GM10248 (cell line): ENCODE measurements at places on chromosomes 11 and 22.

GRCh38 chr22:19965771-19966709 lies 24.4 kb upstream of the TXNRD2 start:
- no peak for DNase-seq

DNA sequence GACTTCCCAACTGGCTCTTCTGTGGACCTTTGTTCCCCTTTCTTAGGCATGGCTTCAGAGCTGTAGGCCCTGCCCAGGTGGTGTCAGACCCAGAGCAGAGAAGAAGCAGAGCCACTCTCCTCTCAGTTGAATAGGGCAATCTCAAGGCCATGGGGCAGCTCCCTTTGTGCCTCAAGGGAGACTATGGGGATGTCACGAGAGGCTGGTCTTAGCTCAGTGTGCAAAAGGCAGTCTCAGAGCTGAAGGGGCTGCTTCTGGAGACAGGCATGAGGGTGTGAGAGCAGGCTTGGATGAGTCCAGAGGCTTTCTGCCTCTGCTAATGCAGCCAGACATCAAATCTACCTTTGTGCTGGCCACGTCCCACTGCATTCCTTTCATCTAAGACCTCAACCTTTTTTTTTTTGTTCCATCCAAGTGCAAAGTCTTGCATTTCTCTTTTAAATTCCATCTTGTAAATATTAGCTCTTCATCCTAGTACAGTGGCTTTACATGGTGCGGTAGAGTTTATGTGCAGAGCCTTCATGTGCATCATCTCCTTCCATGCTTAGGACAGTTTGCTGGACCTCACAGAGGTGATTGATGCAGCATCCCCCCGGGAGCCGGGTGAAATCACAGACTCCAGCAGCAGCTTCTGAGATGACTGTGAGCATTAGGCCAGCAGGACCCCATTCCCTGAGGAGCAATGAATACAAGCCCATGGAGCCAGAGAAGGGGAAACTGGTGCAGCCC lies 34.2 kb upstream of the FCHSD2 start:
- no peak for DNase-seq

GRCh38 chr11:133905677-133906156 lies 51.1 kb downstream of the IGSF9B start:
- no peak for DNase-seq

GRCh38 chr22:18055619-18056160 lies 22.1 kb upstream of the PEX26 start:
- DNase-seq = no peak

DNA sequence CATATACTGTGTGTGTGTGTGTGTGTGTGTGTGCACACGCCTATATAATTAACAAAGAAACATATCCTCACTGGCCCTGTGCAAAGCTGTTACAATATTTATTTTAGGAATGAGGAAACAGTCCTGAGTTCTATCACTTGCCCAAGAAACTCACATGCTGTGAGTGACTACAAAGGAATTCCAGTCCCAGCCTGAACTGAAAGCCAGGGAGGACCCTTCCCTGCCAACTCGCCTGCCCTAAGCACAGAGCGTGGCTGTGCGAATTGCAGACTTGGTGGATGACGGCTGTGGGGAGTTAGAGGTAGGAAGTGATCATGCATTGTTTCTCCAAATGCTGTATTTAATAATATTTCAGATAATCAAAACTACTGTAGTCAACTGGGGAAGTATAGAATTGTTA lies 26.4 kb upstream of the CD5 start:
- no peak for DNase-seq

- DNase-seq = no peak
Measured at GRCh38 chr11:47188259-47188658, 2.0 kb upstream of the PACSIN3 start.

GRCh38 chr11:44328138-44328660 lies 18.3 kb upstream of the ALX4 start:
- DNase-seq = no peak

GRCh38 chr11:129960216-129961214 lies 42.1 kb downstream of the PRDM10 start:
- peak; percentile 56 for DNase-seq

DNA sequence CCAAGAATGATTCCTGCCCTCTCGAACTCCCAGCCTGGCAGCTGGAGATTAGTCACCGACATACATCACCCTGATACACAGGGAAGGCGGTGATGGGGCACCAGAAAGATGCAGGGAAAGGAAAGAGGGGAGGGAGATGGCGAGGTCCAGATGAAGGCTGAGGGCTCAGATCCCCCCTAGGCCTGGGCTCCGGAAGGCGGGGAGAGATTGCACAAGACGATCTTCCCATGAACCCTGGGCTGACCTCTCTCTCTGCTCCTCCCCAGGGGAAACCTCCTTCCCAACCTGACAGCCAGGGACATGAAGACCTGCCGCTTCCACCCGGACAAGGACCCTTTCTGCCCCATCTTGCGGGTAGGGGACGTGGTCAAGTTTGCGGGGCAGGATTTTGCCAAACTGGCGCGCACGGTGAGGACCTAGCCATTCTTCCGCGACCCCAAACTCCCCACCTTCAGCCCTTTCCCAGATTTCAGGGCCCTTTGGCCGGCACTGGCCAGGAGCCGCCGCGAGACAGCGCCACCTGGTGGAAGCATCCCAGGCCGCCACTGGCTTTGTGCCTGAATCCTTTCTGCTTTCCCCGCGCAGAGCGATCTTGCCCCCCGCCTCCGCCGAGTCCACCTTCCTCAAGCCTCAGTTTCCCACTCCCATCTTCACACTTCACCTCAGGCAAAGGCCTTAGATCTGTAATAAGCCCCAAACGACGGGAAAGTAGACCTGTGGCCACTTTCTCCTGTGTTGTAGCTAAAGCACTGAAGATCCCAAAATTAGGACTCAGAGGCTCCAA lies 11.5 kb downstream of the P2RX3 start:
- DNase-seq = peak; percentile 81

- no peak for DNase-seq
Measured at GRCh38 chr22:38348751-38349496, 31.7 kb upstream of the CSNK1E start.

GRCh38 chr11:120945042-120945441 lies 78.9 kb upstream of the TBCEL start:
- DNase-seq = no peak

DNA sequence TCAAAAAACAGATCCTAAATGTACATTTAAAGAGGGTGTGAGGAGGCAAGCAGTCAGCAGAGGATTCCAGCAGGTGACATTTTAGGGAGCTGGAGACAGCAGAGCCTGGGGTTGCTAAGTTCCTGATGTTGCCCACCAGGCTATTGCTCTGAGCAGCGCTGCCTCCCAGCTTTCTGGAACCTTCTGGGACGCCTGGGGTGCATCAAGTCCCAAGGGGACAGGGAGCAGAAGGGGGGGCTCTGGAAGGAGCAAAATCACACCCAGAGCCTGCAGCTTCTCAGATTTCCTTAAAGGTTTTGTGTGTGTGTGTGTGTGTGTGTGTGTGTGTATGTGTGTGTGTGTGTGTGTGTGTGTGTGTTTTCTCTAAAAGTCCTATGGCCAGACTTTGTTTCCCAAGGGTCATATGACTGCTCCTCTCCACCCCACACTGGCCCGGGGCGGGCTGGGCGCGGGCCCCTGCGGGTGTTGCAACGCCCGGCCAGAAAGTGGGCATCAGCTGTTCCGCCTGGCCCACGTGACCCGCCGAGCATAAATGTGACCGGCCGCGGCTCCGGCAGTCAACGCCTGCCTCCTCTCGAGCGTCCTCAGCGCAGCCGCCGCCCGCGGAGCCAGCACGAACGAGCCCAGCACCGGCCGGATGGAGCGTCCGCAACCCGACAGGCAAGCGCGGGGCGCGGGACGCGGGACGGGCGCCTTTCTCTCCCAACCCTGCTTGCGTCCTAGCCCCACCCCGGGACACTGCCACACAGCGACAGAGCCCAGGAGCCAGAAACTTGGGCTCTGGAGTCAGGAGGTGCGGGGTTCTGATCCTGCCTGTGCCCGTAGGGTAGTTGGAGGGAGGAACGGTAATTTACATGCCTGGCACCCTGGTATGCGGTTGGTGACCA lies at the start of gene HMOX1:
Gene HMOX1, plus strand, starts transcription at position 560 of the 887 bp plus-strand sequence. Its CDS starts 78 bp downstream, at position 638.
- peak; percentile 90 for DNase-seq

GRCh38 chr22:23106344-23106743 lies 35.4 kb downstream of the RSPH14 start:
- DNase-seq = no peak

GRCh38 chr22:37496651-37497050 lies 10.5 kb upstream of the MFNG start:
- DNase-seq = no peak

- DNase-seq = no peak
Measured at GRCh38 chr11:77142091-77142975, 14.3 kb downstream of the MYO7A start.

GRCh38 chr11:106842134-106842533 lies 176.1 kb downstream of the GUCY1A2 start:
- no peak for DNase-seq

GRCh38 chr11:73270855-73271477 lies 1.2 kb upstream of the P2RY6 start:
- no peak for DNase-seq

DNA sequence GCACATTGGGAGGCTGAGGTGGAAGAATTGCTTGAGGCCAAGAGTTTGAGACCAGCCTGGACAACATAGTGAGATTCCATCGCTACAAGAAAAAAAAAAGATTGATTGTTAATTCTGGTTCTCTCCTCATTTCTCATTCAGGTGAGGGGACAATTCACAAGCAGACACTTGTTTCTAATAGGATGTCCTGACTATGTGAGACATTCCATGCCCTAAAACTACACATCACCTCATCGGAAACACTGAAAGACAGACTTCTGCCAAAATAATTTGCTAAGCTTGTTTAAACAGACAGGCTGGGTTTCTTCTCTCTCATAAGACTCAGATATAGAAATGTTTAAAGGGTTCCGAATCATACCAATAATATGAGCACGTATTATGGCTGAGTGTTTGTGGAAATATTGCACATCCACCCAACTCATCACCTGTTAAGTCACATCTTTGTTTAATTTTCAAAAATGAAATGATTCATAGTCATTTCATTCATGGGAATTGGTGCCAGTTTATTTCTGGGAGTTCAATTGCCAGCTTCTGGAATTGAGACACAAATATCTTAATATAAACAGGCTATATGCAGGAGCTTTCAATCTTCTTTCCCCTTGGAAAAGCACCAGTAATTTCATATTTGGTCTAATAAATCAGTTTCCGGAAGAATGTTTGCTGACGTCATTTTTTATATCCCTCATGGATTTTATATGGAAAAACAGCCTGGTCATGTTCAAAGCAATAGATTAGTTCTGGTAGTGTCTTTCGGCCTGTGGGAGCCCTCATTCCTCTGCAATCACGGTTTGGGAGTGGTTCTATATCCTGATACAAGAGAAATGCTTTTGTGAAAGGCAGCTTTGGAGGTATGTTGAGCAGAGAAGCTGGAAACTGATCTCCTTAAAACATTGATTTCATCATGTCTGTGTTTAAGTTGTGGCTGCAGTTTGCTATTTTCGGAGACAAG lies 87.0 kb downstream of the BDNF start:
- no peak for DNase-seq

- no peak for DNase-seq
Measured at GRCh38 chr22:50447576-50448551, 27.0 kb downstream of the SBF1 start.

GRCh38 chr11:69841859-69842698 lies 22.9 kb upstream of the FGF3 start:
- DNase-seq = peak; percentile 51

- no peak for DNase-seq
Measured at GRCh38 chr11:63826471-63827190, 12.3 kb upstream of the MARK2 start.

DNA sequence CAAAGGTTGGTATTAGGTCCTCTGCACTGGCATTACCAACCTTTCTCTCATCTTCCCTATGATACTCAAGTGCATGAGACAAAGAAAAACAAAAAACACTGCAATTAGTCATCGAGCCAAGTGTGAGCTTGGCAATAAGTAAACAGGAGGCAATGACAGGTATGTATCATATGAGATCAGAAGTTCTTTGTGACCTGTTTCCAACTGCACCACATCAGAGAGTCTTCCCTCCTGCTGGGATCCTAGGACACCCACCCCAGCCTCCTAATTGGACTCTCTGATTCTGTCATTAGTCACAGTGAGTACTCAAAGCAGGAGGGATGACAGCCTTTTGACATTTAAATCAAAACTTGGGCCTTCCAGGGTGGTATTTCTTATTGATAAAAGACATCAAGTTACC lies 7.8 kb upstream of the JAML start:
- no peak for DNase-seq

GRCh38 chr11:26112264-26112663 lies 219.7 kb upstream of the ANO3 start:
- no peak for DNase-seq

- DNase-seq = no peak
Measured at GRCh38 chr11:114440971-114441763, 1.9 kb downstream of the REXO2 start.

DNA sequence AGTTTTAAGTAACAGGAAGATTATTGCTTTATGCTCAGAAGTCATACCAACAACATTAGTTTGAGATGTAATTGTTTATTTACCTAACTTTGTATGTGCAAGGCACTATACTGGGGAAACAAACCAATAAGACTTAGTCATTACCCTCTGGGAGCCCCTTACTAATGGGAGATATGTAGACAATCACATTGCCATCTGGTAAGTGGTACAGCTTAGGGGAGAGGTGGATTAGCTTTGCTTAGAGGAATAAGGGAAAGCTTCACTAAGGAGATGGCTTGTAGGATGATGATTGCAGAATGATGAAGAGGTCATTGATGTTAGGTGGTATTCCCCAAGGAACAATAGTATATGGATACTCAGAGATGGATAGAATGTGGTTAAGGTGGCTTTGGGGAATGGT lies 17.5 kb downstream of the EMSY start:
- no peak for DNase-seq

DNA sequence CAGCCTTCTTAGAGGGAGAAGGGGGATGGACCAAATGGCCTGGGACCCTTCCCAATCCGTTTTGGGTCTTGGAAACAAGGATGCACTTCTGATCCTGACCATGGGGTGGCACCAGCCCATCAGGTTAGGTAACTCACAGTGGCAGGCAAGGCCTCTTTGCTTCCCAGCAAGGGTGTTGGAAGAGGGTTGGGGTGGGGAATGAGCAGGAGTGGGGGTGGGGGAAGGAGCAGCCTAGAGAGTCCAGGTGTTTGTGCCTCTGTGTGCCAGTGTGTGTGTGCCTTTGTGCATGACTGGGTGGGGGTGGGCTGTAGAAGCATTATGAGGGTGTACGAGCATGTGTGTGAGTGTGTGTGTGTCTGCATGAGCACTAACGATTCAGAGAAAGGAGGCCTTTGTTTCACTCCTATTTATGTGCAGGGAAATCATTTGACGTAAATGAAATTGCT lies 213.1 kb downstream of the INSC start:
- peak; percentile 24 for DNase-seq

- no peak for DNase-seq
Measured at GRCh38 chr11:74012074-74012809, 3.4 kb upstream of the UCP3 start.
